ENCODE measurements at places on chromosomes 16 and 17.
A peak's percentile ranks its signal among the peaks of the same experiment; 100 is the strongest.

DNA sequence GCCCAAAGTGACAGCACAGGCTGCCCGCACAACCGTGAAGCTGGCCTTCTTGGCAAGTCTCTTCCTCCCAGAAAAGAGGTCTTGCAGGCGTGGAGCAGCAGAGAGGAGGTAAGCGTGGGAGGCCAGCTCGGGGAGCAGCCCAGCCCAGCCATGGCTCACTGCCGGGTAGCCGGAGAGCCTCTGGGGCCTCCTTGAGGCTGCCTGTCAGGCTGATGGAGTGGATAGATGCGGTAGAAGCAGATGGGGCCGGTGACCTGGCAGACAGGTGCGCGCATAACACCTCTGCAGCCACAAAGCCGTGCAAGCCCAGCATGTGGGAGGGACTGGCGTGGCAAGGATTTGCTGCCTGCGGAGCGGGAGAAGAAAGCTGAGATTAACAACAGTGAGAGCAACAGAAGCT is 17.1 kb upstream of the DOK4 start:
- DNase-seq, result peak; percentile 47

DNA sequence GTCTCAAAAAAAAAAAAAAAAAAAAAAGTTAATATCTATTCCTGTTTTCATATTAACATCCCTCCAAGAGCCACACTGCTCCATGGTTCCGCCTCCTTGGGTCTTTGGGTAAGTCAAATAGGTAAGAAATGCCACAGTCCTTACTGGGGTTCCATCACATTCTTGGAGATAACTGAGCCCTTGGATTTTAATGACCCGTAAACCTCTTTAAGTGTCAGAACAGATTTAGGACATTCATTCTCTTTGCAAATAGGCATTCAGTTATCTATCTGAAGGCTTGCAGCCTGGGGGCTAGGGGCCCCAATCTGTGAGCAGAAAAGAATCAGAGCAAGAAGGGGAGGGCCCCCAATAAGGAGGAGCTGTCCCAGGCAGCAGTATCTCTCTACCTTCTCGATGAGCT is 28.0 kb downstream of the MYH13 start:
- DNase-seq, result peak; percentile 62

GRCh38 chr17:32241640-32242039 is 24.0 kb upstream of the RHBDL3 start:
- DNase-seq, result no peak

DNA sequence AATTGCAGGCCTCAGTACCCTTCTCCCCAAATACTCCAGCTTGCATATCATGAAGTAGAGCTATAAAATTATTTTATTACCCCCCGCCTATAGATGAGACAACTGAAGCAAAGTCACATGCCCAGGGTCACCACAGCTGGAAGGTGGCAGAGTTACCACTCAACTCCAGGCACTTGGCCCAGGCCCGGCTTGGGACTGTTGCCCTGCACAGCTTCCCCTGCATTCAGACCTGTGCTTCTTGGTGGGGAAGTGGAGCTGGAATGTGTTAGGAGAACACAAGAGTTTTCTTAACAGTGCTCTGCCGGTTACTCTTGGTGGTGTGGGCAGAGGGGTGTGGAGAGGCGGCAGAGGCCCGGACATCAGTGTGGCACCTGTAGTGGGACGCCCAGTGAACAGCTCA is 149.3 kb downstream of the SOCS1 start:
- DNase-seq, result no peak

DNA sequence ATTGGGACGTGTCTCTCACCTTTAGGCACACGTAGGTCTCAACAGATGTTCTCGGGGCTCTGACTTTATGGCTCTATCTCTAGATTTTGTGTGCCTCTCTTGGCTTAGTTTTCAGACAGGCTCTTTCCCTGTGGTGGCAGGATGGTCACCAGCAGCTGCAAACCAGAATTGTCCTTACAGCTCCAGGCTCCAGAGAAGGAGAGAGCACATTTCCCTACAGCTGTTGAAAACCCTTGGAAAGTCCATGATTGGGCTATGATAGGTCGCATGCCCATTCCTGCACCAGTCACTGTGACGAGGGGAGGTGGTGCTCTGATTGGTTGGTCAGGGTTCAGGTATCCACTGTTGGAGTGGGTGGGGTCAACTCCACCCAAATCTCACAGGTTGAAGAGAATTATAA is 41.5 kb downstream of the SHISA9 start:
- DNase-seq, result no peak

GRCh38 chr17:76159157-76159556 is 18.1 kb upstream of the FOXJ1 start:
- DNase-seq, result no peak

DNA sequence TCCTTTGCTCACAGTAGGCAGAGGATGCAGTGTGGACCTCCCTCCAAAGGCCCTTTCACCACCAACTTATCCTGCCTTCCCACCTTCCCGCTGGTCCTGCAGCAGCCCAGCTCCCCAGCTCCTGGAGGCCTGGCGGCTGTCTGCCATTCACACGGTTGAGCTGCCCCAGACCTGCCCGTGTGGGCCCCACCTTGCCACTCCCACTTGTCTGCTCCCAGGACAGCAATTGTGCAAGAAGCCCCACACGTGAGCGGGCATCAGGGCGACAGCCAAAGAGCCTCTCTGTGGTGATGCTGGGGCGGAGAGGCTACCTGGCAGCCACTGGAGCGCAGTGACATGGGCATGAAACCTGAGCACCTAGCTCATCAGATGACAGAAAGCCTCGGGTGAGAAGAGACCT is 248.6 kb upstream of the MAF start:
- DNase-seq, result peak; percentile 54

DNA sequence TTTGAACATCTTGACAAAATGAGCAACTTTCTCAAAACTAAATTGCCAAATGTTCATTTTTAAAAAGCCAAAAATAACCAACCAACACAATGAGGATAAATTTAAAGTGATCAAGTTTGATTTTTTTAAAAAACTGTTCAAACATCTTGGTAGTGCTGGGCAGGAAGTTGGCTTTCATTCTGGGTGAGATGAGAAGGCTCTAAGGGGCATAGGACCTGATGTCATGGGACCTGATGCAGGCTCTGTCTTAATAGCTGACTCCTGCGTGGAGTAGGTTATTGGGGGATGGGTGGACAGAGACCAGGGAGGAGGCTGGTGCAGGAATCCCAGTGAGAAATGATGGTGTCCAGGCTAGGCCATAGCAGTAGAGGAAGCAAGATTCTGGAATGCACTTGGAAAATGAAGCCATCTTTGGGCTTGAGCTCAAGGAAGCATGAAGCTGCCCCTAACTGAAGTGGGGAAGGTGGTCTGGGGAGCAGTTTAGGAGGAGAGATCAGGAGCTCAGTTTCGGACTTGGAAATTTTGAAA is 20.4 kb downstream of the NLRC5 start:
- no peak for DNase-seq

DNA sequence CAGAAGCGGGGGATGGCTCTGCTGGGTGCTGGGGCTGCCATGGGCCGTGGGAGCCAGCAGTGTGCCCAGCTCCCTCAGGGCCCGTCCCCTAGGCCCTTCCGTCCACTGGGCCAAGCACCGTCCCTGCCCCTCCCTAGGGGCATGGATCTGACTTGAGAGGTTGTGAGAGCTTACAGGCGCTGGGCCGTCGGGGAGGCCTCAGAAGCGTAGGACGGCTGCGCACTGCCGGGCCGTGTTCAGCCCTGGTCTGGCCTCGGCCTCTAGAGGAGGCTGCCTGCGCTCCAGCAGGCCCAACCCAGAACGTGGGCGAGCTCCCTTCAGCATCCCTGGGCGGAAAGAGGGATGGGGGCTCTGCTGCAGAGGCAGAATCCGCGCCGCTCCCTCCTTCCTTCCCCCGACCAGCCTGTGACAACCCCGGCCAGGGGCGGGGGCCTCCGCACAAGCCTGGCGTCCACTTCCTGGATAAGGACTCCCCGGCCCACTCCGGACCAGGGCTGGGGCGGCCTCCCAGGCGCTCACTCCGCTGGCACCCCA is 685 bp upstream of the MPG start:
- DNase-seq, result peak; percentile 58

- DNase-seq, result no peak
Measured at GRCh38 chr16:68147444-68147843, 62.3 kb downstream of the NFATC3 start.

DNA sequence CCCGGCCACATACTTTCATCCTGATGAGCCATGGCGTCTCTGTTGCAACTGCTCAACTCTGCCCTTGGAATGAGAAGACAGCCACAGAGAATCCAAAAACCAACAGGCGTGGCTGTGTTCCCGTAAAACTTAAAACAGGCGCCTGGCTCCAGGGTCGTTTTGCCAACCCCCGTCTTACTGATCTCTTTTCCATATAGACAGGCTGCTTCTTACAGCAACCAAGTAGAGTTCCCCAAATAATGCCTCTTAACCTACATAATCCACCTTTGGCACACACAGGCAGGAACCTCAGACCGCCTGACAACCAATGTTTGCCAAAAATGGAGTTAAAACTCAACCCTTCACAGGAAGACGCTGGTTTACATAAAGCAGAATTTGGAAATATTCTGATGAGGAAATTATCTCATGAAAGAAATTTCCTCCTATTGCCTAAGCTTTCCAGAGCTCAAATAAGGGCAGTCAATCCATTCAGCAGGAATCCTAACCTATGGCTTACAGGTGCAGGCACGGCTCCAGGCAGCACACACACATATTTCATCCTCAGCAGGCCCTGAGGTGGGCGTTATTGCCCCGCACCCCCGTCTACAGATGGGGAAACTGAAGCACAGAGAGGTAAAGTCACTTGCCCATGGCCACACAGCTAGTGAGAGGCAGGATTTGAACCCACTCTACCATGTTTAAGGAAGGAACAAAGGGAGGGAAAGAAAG is 35.8 kb downstream of the LITAF start:
- no peak for DNase-seq

- DNase-seq, result no peak
Measured at GRCh38 chr17:82031303-82031884, at the start of gene RAC3. TSS of gene RAC3 (plus strand) at chr17:82031678. CDS start at chr17:82031762, 84 bp downstream.

DNA sequence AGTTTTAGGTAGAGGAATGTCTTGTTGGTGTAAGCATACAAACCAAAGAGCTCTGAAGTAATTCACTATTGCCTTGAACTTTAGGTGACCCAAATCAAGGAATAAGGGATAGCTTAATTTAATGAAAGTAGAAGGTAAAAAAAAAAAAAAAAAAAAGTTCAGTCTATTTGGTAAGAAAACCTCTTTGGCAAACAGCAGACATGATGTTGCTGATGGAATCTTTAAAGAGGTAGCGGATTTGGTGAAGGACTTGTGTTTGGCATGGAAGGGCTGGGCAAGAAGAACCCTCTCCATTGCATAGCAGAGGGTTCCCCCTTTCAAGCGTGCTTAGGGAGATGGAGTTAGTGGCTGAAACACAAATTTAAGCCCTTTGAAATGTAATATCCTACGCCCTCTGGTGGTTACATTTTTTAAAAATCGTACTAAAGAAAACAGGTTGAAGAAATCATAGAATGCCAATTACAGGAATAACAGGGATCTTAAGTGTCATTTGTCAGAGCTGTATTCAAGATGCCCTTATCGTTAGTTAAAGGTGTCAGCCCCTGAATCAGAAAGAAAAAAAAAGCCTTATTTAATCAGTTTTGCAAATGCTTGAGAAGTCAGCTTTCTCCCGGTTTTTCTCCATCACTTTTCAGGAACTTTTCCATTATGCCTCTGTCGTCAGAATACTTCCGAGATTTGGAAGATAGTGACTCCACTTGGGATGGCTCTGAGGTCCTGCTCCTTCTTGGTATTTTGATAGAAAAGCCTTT is 383.1 kb downstream of the KCNJ2 start:
- DNase-seq, result peak; percentile 69

DNA sequence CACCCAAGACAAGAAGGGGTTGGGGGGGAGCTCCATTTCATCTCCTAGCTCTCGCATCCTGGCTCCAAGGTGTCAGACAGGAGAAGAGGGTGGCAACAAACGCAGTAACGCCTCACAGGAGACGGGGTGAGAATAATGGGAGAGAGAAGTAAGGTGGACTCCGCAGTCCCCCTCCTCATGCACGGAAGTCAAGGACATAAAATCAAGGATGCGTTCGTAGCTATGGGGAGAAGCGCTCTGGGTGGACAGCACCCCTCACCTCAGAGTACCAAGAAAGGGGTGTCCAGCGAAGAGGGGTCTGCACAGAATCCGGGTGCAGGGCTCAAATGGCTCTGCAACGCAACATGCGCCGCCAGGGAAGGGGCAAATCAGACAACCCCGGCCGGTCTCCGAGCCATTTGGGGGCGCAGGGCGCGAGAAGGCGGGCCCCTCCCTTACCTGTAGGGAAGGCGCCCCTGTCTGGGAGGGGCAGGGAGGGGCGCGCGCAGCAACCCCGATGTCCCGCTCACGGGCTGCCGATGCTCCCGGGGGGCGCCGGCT is 555 bp downstream of the HDAC5 start:
- peak; percentile 24 for DNase-seq

GRCh38 chr17:31200287-31200686 is 96.8 kb downstream of the OMG start:
- no peak for DNase-seq

DNA sequence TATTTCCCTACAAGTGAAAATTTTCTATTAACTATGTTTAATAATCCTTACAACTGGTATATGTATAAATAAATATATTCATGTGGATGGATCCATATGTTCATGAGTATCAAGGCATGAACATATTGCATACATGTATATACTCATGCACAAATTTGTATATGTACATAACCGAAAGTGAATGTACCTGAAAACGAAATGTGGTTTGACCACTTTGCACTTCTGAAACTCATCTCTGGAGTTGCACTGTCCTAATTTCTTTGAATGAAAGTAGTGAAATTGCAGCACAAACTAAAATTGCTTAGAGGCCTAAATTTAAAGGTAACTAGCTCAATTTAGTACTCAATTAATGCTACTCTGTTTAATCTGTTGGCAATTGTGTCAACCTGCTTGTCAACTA is 27.4 kb upstream of the GNAO1 start:
- DNase-seq, result no peak

- DNase-seq, result no peak
Measured at GRCh38 chr17:83086907-83087787, 7.7 kb downstream of the METRNL start.

DNA sequence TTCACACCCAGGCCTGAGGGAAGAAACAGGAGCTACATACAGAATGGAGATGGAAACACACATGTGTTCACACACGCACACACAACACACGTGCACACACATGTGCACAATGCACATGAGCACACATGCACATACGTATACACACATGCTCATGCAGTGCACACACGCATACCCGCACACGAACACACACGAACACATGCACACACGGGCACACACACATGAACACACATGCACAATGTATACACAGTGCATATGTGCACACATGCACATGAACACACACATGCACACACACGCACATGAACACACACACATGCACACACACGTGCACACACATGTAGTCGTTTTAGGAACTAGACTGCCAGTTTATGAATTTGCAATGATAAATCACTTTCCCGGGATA is 49.3 kb upstream of the CDR2 start:
- no peak for DNase-seq

Data from kidney (tissue), 22 donors.